Right ventricle myocardium superior (tissue), 1 donor: ENCODE measurements at places on chromosomes 5 and 9. TPM values are rescaled to one million over a fixed set of nuclear protein-coding genes. Genes with fewer than 3 reads are reported as not detected.

SETX gene
- total RNA-seq, result 19.7 TPM

IDNK gene
- total RNA-seq, result 4.9 TPM

ADAMTS12 gene
- 1.7 TPM for total RNA-seq

GRM6 gene
- total RNA-seq, result not detected

MRRF gene
- 35.7 TPM for total RNA-seq

WNK2 gene
- 222 TPM for total RNA-seq

GRCh38 chr9:12814877-12815237 is 40.0 kb downstream of the LURAP1L start:
- DNase-seq, result no peak

DNA sequence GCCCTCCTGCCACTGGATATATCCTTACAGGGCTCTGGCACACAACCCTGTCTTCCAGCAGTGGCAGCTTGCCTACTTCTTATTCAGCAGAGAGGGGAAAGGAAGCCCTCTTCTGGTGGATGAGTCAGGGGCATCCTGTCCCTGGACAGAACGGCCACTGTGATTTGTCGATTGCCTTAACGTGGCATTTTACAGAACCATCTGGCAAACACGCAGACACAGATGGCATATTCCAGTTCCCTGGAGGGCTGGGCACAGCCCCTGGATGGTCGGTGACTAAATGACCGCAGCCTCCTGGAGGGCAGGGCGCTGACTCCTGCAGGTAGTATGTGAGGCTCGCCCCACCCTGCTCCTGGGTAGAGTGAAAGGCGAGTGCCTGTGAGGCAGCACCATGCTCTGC is 62.1 kb downstream of the DCP2 start:
- DNase-seq, result no peak

GRCh38 chr9:4796988-4797853 is 4.5 kb downstream of the RCL1 start:
- no peak for DNase-seq

- no peak for DNase-seq
Measured at GRCh38 chr5:142432961-142433360, 108.1 kb upstream of the SPRY4 start.

- no peak for DNase-seq
Measured at GRCh38 chr9:71357346-71357745, 235.9 kb upstream of the TRPM3 start.

GRCh38 chr5:95392593-95393182 is 1.5 kb downstream of the FAM81B start:
- no peak for DNase-seq

DNA sequence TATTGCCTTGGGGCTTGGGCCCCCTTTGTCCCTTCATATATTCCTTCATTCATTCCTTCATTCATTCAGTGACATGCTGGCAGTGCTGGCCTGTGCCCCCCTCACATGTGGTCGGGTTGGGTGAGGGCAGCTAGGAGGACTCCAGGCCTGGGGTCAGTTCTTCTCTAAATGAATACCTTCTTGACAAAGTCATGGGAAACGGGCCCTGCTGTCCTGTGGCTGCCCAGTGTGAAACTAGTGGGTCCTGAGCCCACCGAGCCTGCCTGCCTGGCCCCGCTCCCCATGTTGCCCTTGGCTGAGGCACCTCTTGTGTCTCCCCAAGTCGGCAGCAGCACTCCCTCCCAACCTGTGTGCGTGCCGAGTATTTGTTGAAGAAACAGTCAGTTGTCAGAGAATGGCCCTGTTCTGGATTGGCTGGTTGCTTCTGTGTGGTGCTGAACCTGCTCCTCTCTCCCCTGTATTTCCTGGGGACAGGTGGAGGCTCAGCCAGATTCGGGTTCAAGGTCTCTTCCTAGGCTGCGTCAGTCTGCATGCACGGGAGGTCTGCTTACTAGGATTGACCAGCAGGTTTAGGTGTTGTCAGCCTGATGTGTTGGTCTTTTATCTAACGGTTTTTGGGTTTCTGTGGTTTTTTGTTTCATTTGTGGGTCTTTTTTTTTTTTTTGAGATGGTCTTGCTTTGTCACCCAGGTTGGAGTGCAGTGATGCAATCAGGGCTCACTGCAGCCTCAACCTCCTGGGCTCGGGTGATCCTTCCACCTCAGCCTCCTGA is 3.0 kb upstream of the CEL start:
- no peak for DNase-seq

DNA sequence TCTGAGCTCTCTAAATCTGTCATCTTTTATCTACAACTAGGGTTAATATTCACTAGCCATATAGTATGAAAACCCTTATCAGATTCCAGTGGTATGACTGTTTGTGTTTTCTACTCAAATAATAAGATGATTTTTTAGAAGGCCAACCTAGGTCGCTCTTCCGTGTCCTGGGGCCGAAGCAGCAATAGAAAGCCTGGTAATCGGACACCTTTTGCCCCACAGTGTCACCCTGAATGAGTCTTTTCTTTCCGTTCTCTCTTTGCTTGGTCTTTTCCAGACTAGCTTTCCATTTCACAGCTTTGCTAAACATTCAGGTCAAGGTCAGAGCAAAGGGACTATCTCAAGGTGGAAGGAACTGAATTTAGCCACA is 243.3 kb upstream of the ANKRD55 start:
- DNase-seq, result no peak

DNA sequence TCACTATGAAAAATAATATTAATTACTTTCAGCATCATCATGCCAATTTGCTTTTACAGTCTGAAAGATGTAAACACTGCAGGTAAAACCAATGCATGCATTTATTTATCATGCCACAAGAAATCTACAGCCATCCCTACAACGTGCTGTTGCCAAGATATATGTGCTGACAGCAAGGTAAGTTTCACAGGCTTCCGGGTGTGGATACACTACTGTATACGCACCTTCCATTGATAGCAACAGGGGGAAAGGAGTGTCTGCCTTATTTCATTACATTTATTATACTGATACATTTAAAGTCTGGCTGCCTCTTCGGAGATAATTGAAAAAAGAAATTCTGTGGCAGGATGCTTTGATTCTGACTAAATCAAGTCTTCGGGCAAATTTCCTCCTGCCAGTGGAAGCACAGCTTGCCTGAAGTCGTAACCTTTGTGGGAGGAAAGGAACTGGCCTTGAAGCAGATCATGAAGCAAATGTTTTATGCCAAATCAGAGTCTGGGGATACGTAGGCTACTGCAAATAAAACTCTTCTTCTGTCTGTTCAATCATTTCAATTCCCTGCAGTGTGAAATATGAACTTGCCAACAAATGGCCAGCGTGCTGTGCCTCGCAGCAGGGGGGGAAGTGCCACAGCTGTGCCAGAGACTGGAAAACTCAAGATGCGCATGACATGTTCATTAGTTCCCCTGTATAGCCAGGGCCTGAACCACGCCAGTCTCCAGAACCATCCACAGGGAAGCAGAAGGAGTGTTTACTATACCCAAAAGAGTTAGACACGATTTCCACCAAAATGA is 268.1 kb downstream of the EFNA5 start:
- no peak for DNase-seq

DNA sequence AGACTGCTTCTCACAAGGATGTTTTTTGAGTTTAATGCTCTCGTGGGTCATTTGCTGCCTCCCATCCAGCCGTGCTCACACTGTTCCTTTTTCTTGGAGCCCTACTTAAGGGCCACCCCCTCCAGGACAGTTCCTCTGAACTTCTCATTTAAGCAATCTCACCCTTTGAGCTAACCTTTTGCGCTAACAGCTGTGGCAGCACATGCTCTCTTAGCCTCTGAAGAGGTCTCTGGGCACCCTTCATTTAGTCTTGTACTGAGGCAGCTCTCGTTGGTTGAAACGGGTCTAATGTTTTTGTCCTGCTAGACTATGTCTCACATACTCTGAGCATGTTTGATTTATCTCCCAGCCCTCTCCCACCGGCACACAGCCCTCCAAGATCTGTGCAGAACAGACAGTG is 11.8 kb downstream of the ALDH1B1 start:
- no peak for DNase-seq

GRCh38 chr5:112412346-112412745 is 6.7 kb downstream of the EPB41L4A start:
- DNase-seq, result no peak

DNA sequence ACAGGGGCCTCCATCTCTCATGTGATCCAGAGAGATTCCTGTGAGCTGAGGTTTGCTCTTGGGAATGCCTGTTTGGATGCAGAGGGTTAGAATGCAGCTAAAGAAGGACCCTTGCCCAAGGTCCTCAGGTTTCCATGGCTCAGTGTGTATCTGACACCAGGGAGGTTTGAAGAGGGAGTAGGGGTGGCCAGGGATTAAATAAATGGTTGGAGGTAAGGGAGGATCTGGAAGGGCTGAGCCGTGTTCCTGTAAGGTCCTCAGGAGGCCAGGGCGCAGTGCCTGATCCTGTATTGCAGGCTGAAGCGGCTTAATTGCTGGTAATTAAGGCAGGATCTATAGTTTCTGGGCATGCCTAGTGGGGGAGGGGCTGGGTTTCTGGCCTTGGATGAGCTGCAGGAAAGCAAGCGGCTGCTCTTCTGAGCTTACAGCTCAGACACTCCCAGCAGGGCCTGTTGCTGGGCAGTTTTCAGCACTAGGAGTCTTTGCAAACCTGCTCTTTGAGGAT is 41.5 kb upstream of the MAP1B start:
- no peak for DNase-seq

DNA sequence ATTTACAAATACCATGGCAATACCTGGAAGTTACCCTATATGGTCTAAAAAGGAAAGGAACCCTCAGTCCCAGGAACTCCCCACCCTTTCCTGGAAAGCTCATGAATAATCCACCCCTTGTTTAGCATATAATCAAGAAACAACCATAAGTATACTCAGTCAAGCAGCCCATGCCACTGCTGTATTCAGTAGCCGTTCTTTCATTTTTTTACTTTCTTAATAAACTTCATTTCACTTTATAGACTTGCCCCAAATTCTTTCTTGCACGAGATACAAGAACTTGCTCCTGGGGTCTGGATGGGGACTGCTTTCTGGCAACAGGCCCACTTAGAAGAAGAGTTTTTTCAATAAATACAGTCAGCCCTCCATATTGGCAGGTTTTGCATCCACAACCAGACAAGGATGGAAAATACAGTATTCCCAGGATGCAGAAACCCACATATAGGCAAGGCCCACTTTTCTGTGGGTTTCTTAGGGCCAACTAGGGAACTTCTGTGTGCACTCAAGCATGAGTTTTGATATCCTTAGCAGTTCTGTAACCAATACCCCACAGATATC is 2.8 kb upstream of the TBCA start:
- no peak for DNase-seq

- no peak for DNase-seq
Measured at GRCh38 chr9:69895185-69895584, 74.6 kb downstream of the CFAP95 start.

DNA sequence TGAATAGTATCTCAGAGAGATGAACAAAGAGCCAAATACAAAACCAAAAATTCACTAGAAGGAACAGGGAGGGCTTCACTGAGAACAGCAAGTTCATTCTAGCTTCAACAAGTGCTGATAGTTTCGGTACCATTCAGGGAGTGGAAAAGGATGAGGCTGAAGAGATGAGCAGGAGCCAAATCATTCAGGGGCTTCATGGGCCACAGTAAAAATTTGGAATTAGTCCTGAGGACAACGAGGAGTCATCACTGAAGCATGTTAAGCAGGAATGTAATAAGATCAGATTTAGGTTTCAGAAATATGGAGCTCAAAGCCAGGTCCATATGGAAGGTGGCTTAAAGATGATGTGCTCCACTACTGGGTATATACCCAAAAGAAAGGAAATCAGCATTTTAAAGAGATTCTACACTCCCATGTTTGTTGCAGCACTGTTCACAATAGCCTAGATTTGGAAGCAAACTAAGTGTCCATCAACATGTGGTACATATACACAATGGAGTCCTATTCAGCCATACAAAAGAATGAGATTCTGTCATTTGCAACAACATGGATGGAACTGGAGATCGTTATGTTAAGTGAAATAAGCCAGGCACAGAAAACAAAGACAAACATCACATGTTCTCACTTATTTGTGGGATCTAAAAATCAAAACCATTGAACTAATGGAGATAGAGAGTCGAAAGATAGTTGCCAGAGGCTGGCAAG is 36.2 kb downstream of the SPOCK1 start:
- no peak for DNase-seq

GRCh38 chr5:127386557-127386956 is 96.0 kb downstream of the MEGF10 start:
- no peak for DNase-seq
